Foreskin fibroblast (primary cell): ENCODE measurements at places on chromosomes 4 and X.

- DNase-seq: peak; percentile 51
Observed at GRCh38 chr4:119525771-119526712, 102.6 kb downstream of the PDE5A start.

GRCh38 chrX:148813422-148813821 is 313.0 kb downstream of the AFF2 start:
- no peak for DNase-seq

DNA sequence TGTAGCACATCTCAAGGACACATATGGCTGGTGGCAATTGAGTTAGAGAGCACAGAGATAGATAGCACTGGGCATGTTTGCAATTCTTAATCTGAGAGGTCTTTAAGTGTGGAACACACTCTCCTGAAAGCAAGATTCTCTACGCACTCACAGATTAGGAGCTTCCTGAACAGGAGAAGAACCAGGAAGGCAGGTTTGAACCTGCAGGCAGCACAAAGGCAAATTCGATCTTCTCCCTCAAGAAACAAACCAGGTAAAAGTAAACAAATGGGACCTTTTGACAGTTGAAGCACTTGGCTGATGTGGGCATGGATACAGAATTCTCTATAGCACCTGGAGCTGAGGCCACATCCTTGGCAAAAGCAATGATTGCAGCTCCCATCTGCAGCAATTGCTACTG is 24.3 kb downstream of the HS3ST1 start:
- DNase-seq: no peak

DNA sequence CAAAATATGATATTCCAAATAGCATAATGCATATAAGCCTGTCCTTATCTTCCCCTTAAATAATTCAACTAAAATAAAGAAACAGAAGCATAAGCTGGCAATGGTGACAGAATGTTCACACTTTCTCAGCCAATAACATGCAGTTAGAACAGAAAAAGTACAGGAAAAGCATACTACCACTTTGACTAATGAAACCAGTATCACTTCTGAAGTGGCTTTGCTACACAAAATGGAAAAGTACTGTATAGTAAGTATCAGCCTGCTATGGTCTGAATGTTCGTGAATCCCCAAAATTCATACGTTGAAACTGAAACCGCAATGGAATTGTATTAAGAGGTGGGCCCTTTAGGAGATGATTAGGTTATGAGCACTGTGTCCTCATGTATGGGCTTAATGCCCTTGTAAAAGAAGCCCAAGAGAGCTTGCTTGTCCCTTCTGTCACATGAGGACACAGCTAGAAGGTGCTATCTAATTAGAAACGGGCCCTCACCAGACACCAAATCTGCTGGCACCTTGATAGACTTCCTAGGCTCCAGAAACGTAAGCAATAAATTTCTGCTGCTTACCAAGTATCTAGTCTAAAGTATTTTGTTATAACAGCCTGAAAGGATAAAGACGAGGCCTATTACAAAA is 102.6 kb downstream of the PRDM5 start:
- no peak for DNase-seq

- DNase-seq: no peak
Observed at GRCh38 chr4:176492646-176493302, 173.0 kb downstream of the SPCS3 start.
